ENCODE measurements at places on chromosomes 1 and 21.
A peak's percentile ranks its signal among the peaks of the same experiment; 100 is the strongest.

DNA sequence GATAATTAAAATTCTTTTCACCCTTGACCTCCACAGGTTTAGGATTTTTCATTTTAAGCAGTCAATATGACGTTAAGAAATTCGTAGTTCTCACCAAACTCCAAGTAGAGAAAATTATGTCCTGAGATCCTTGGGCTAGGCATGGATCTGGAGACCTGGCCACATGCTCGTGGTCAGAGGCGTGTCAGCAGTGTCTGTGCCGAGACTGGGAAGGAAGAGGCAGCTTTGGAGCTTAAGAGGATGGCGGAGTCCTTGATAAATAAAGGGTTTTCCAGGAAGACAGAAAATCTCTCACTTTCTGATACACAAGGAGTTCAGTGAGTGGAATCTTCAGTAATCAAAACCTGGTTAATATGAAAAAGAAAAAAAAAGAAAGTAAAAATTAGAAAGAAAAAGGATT is 17.0 kb downstream of the RHOU start:
- DNase-seq: no peak

GRCh38 chr1:18915341-18915740 is 13.0 kb upstream of the ALDH4A1 start:
- no peak for DNase-seq

DNA sequence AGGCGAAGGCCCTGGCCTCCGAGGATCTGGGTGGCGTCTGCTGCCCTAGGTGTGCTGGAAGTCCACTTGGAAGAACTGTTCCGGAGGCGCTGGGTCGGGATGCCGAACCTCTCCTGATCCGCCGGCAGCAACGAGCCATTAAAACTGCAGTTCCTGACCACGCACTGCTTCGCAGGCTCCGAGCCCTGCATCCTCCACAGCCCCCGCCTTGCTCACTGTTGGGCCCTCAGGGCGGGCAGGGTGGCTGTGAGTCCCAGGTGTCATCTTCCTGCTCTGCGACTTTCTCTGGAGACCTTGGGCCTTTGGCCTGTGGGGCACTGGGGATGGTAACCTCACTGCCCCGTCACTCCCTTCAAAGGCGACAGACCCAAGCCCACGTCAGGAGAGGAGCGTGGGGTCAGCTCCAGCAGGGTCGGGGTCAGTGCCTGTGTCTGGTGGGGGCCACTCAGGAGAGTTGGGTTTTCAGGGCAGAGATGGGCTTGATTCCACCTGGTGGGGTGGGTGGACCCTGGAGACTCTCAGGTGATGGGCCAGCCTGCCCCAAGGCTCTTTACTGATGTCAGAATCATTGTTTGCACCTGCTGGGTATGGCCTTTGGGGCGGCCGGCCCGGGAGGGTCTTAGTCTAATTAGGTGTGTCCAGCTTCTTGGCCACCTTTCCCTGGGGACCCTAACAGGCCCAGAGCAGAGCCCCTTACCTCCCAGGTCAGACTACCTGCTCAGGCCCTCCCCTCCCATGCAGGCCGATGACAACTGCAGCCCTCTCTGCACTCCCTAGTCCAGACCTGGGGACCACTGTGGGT is 3.1 kb downstream of the PRXL2B start:
- DNase-seq: no peak

DNA sequence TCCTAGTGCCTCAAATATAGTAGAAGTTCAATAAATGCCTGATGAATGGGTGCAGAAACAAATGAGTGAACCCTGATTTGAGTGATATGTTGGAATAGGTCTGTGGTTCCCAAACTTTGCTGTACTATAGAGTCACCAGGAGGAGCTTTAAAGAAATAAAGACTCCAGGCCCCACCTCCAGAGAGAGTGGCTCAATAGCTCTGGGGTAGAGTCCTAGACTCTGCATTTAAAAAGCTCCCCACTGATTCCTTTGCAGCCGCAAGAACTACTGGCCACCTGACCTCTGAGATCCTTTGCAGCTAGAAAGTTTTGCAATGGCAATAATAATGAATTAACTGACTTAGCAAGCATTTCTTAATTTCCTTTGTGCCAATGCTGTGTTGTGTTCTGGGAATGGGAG is 20.9 kb downstream of the TCHHL1 start:
- DNase-seq: no peak

- DNase-seq: no peak
These were observed 37.6 kb downstream of the NDUFS5 start for GRCh38 chr1:39063775-39064174.

DNA sequence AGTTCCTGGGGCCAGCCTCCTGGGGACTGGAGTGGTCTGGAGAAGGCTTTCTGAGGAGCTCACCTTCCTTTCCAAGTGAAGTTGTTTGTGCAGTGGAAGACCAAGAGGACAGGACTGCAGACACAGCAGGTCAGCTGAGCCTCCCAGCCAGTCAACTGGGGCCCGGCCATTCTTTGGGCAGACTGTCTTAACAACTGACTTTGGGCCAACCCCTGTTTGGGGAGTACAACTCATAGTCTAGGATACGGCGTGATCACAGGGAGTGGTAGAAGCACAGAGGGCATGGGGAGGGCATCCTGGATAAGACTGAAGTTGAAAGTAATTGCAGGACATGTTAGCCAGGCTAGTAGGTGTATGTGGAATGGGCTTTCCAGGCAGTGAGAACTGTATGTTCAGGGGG is 50.3 kb downstream of the PGM1 start:
- no peak for DNase-seq

GRCh38 chr1:6165441-6165985 is 14.6 kb downstream of the CHD5 start:
- DNase-seq: no peak

DNA sequence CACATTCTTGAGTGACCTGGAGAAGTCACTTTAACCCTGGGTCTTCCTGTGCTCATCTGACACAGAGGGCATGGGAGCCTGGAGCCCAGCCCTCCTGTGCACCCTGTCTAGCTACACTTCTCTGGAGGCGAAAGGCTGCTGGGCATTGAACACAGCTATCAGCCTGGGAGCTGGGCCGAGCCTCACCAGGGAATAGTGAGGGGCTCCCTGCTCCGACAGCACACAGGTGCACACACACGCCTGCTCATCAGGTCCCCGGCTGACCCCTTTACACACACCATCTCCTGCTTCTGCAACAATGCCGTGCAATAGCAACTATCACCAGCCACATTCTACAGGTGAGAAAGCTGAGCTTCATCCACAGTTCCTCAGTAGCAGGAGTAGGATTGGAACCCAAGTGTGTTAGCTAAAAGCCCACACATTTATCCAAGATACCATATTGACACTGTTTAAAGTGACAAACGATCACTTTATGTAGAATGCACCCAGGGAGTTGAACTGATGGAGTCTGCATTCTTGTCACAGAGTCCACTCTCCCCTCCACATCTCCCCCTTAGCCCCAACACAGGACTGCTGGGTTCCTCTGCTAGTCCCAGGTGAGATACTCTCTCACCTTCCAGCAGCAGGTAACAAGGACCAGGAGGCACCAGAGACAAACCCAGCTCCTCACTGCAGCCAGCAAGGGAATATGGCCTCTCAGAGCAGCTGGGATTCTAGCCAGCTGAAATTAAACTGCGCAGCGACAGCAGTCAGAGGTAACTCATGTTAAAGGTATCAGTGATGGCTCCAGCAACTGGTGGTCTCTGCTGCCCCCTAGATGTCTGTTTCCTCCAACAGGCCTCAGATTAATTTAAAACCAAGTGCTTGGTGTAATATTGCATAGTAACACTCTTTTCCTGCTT is 18.3 kb upstream of the CAPN8 start:
- peak; percentile 78 for DNase-seq

GRCh38 chr1:9404117-9404914 is 111.6 kb downstream of the SPSB1 start:
- DNase-seq: no peak

DNA sequence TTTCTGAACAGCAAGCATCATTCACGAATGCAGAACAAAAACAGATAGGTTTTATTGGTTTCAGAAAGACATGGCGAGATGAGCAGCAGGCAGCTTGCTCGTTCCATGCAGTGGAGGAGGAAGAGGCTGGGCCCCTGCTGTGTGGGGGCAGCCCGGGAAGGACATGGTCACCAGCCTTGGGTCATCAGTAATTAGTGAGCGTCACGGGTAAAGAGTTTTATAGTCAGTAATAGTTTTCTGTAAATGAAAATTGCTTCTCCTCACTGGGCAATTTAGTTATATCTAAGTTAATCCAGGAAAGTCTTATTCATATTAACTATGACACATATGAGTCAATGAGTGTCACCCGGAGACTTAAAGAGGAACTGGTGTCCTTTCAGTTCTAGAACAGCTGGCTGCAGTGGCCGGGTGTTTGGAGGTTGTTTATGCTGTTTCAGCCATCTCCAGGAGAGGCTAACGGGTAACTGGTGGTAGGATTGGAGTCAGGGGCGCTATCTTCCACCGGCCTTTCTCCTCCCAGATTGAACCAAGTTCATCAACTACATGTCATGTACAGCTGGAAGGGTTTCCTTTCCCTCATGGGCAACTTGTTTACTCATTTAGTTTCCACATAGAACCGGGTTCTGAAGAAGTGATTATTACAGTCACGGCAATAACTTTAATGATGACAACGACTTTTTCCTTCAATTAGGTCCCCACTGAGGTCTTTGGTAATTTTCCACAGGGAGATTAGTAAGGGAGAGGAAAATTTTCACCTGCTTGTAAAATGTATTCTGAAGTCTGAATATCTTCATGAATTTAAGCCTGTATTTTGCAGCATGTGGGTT is 34.6 kb upstream of the SLC45A1 start:
- DNase-seq: no peak

- no peak for DNase-seq
These were observed 603.5 kb upstream of the ADAMTS5 start for GRCh38 chr21:27570306-27570868.

GRCh38 chr21:15224346-15225086 is 159.7 kb upstream of the NRIP1 start:
- DNase-seq: no peak

GRCh38 chr1:222031318-222031717 is 289.4 kb upstream of the DUSP10 start:
- no peak for DNase-seq

- no peak for DNase-seq
These were observed 17.6 kb downstream of the OLFML2B start for GRCh38 chr1:162006081-162006480.

DNA sequence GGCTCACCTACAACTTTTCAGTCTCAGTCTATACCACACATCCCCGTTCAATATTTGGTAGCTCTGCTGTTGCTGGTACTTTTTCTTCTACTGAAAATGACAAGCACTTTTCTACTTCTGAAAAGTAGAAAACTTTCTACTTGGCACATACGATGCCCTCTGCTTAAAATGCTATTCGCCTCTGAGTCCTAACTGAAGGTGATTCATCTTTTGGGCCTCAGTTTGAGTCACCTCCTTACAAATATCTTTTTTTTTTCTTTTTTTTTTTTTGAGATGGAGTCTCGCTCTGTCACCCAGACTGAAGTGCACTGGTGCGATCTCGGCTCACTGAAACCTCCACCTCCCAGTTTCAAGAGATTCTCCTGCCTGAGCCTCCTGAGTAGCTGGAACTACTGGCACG is 136.0 kb upstream of the CYYR1 start:
- DNase-seq: no peak

GRCh38 chr1:12601700-12602658 is 16.0 kb downstream of the DHRS3 start:
- DNase-seq: no peak

DNA sequence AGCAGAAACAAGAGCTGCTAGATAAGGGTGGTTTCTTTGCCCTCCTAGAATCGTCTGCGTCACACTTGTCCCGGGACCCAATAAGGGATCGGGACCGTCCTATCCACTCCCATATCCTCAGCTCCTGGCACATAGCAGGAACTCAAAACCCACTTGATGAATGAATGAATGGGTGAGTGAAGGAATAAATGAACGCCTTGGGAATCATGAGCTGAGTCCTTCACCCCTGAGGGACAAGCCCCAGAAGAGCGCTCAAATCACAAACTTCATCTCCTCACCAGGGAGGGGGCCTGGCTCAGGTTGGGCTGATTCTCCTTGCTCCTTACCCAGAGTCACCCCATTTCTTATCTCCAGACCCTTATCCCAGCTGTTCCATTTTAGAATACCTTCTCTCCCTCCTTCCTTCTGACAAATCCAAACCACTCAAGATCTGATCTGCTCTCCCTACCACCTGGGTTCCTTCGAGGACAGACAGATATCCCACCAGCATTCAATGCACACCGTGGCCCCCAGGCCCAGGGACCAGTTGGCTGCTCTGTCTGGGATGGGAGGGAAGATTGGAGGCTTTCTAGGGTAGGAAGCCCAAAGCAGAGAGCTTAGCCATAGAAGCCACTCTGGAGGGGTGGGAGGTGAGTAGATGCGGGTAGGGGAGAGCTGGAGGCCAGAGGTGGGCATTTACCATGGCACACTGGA is 643 bp upstream of the MOB3C start:
- DNase-seq: no peak

GRCh38 chr21:42561762-42562650 is 48.4 kb downstream of the SLC37A1 start:
- DNase-seq: peak; percentile 84

GRCh38 chr21:32089766-32090165 is 189.1 kb downstream of the MIS18A start:
- DNase-seq: no peak

DNA sequence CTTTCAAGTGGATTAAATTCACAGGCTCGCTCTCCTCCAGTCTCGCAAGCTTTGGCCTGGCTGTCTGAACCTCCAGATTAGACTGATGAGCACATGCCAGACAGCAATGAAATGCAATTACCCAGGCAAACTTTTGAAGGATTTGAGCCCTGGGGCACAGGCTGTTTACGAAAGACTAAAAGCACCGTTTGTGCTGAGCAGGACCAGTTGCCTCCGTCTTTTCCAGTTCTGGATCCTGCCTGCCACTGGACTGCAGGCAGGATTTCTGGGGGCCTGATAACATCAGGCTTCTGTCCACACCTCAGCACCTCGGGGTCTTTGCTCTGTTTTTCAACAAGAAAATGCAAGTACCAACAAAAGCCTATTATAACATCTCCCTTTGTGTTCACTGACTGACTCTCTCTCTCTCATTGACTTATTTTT is 145.7 kb downstream of the CLIC6 start:
- no peak for DNase-seq

DNA sequence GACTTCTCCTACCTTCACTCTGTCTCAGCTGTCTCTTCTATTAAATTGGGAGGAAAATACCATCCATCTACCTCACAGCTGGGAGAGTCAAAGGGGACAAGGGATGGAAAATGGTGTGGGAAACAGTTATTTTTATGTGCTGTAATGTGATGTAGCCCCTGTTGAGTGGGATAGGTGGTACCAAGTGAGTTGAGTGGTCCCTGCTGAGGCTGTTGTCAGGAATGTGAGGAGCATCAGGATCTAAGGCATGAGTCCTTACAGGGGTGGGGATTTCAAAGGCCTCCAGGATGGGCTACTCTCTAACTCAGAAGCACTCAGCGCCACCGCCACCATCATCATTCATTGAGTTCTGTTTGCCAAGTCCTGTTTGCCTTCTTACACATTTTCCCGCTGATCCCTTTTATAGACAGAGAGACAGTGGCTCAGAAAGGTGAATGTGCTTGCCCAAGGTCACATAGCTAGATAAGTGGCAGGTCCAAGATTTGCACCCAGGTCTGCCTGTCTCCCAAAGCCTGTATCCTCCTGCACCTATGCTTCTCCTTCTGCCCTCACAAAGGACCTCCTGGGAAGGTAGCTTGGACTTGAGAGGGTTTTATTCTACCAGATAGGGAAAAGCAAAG is 4.6 kb upstream of the ID3 start:
- DNase-seq: no peak

GRCh38 chr1:108584428-108584856 is 24.5 kb downstream of the EEIG2 start:
- DNase-seq: peak; percentile 28
